ENCODE measurements at places on chromosomes 7 and 10.
A peak's percentile ranks its signal among the peaks of the same experiment; 100 is the strongest.

- peak; percentile 18 for DNase-seq
Measured at GRCh38 chr10:97891497-97892167, 42.0 kb downstream of the GOLGA7B start.

- no peak for DNase-seq
Measured at GRCh38 chr7:75992083-75992755, 2.2 kb downstream of the TMEM120A start.

DNA sequence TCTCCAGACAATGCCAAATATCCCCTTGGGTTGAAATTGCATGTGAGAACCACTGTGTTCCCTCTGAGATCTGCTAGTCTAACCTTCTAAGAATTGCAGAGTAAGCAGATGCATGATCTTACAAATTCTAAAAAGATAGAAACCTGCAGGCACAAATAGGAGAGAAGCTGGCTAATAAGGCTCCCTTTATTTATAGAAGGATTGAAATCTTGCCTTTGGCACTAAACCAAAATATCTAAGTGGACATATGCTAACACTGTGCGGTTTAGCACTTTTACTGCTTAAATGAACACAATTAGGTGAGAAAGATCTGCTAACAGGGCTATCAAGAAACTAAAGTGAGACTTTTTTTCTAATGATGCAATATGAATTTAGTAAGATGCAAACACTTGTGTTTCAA, 225.5 kb downstream of the DOCK4 start:
- DNase-seq = no peak

- DNase-seq = no peak
Measured at GRCh38 chr10:58001159-58001558, 266.5 kb downstream of the IPMK start.

All from nephron progenitor cell (in vitro differentiated cells).